ENCODE measurements at places on chromosomes 5 and 9. TPM values are rescaled to one million over a fixed set of nuclear protein-coding genes. Genes with fewer than 3 reads are reported as not detected.

SHOC1 gene
- total RNA-seq: 0.07 TPM

TNFSF8 gene
- total RNA-seq: not detected

PCDHB5 gene
- 0.63 TPM for total RNA-seq

DNA sequence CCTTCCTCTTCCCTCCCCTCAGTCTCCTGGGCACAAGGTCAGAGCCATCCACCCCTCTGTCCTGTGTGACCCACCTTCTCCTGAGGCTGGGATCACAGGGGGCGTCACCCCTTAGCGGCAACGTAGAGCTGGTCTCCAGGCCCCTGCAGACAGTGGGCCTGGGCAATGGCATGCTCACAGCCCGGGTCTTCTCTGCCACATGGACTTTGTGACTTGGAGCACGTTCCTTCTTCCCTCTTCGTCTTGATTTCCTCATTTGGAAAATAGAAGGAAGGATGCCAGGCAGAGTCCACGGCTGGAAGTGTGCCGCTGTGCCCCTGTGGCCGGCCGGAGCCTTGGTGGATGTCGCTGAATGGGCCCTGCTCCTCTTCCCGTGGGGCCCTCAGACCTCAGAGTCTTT lies 10.0 kb downstream of the RXRA start:
- DNase-seq: no peak

DNA sequence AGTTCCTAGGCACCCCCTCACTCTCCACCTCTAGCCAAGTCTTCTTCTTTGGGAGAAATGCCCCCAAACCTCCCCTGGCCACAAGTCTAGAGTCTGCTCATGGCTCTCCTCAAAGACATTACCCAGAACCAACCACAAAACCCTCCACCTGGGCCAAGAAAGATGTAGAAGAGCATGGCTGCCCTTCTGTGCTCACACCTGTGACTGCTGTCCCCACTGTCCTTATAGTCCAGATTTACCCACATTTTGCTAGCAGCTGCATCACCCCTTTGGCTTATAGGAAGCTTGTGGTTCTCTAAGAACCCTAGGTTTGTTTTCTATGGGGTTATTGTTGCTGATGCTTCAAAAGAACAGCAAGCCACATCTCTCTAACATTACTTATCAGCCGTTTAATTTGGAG lies 6.1 kb upstream of the GABBR2 start:
- DNase-seq: no peak

DNA sequence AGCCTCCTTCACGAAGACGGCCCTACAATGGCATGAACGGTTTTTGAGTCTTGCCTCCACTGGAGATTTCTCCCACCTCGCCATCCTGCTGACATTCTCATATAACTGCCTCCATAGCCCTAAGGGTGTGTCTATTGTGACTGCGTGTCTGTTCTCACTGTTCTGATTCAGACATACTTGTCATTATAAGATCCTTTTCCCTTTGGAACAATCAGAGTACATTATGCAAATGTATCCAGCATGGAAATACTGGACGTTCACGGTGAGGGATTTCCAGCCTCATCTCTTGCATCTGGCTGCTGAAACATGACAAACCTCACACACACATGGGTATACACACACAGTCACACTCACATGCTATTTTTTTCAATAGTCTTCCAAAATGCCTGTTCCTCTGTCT lies 402.1 kb downstream of the DIRAS2 start:
- DNase-seq: no peak

DNA sequence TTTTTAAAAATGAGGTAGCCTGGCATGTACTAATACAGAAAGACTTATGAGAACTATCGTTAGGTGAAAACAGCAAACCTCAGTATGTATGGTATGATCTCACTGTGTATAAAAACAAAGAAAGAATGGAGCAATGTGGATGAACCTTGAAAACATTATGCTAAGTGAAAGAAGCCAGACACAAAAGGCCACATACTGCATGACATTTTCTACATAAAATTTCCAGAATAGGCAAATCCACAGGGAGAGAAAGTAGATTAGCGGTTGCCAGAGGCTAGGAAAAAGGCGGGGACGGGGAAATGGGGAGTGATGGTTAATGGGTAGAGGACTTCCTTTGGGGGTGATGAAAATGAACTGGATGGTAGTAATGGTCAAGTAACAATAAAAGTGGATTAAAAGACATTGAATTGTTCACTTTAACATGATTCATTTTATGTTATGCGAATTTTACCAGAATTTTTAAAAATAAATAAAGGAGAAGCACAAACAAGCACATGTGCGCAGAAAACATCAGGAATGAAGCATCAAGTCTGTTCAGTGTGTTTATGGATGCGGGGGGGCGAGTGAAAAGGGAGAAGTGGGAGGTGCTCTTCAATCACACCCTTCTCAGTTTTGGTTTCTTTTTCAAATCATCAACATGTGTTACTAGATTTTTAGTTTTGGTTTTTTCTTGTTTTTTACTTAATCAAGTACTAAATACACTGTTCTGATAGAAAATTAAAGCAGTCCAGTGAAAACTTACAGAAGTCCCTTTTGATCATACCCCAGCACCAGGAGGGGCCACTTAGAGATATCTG lies 16.3 kb downstream of the ROR2 start:
- DNase-seq: no peak

DNA sequence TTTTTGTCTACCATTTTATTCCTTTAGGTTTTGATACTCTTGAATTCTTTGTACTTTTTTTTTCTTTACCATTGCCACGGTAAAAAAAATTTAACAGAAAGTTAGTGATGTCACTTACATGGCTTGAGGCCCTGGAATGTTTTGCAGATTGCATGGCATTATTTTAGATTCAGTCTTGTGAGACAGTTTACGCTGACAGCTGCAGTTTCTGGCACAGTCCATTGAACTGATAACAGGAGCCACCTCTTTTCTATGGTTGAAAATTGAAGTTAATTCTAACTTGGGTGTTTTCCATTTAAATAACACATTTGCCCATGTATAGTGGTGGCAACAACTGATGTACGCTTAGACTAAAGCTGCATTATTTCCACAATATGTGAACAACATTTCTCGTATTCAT lies 1028.5 kb downstream of the CDH18 start:
- no peak for DNase-seq

GRCh38 chr9:112507001-112507680 lies 20.5 kb downstream of the KIAA1958 start:
- DNase-seq: no peak

DNA sequence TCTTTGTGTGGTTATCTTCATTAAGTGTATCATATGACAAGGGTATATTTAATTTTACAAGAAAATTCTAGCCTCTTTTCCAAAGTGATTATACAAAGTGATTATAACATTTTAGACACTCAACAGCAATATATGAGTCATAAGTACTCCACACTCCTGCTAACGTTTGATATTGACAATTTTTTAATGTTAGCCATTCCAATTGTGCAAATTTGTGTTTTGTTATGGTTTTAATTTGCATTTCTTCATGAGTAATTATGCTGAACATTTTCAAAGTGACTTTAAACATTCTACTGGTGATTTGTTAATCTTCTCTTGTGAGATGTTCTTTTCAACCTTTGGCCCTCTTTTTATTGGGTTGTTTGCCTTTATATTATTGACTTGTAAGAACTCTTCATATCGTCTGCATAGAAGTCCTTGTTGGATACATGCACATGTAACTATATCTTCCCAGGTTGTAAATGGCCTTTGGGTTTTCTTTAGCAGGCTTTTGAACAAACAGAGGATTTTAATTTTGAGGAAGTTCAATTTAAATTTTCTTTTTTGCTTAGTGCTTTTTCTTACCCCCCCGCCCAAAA lies 771.6 kb upstream of the ZNF608 start:
- no peak for DNase-seq

GRCh38 chr9:93860694-93861658 lies 94.2 kb downstream of the BARX1 start:
- no peak for DNase-seq

- DNase-seq: no peak
These were observed 130.6 kb downstream of the NDUFS4 start for GRCh38 chr5:53691014-53691413.
